ENCODE measurements at places on chromosomes 2 and 18.

DNA sequence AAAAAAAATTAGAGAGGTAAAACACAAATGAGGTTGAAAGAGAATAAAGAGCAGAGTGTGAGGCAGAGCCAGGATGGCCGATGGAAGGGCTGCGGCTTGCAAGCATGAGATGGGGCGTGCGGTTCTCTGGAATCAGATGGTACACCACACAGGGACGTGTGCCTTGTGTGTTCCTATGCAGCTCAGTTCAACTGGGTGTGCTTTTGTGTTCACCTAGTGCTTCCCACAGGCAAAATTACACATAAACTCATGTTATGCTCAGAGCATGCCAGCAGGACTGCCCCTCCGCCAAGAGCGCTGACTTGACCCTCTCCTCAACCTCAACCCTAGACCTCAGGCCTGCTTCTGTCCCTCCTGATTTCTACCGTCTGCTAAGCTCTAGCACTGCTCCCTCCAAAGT is 24.4 kb downstream of the STARD7 start:
- no peak for DNase-seq

GRCh38 chr2:101325425-101325824 is 16.9 kb upstream of the RNF149 start:
- no peak for DNase-seq

GRCh38 chr18:34911661-34912384 is 129.4 kb upstream of the MAPRE2 start:
- no peak for DNase-seq

- no peak for DNase-seq
Measured at GRCh38 chr2:11669454-11670291, at the start of gene NTSR2. TSS of gene NTSR2 (minus strand) at chr2:11670195. CDS start at chr2:11670129, 66 bp downstream.

DNA sequence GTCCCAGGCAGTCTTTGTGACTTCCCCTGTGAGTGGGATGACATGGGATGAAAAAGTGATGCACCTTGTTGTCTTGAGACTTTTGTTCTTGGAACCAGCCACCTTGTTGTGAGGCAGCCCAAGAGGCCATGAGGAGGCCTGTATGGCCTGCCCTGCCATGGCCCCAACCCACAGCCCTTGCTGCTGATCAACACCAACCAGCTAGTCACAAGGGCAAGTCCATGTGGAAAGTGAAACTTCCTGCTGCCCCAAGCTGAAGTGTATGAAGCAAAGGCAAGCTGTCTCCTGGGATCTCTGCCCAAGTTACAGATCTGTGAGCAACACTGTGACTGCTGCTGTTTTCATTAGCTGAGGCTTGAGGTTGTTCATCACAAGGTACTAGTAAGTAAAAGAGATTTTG is 21.6 kb downstream of the TMEM18 start:
- DNase-seq = no peak

DNA sequence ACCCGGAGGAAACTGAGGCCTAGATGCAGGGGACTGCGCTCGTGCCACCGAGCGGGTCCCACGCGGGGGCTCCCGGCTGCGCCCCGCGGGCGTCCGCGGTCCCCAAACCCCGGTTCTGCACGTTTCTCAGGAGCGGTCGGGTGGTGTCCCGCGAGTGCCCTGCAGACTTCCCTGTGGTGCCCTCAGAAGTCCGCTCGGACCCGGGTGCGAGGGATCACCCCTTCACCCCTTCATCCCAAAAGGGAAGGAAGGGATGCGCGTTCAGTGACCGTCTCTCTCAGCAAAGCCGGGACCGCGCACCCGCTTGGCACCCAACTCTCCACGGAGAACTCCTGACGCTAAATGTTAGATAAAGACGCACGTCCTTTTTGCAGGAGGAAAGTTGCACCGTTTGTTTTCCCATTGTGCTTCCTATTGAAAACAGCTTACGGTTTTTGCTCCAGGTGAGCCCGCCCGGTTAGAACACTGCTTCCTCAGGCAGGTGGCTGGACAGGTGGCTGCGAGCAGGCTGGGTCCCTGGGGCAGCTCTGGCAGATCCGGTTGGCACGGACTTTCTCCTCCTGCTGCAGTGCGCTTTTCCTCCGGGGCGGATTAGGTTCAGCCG is 779 bp downstream of the DGKD start:
- DNase-seq = peak; percentile 65

DNA sequence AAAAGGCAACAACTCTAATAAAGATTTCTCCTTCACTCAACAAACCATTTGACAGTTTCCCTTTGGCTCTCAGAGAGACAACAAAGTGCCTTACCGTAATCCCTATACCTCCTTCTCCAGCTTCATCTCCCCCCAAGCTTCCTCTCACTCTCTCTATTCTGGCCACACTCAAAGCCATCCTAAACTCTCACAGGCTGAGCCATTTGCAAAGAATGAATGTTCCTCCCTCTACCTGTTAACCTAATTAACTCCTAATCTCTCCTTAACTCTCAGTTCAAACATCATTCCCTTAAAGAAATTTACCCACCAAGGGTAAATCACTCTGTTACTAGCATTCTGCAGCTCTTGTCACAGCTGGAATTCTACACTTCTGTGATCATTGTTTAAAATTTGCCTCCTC is 38.2 kb downstream of the GFPT1 start:
- DNase-seq = no peak

DNA sequence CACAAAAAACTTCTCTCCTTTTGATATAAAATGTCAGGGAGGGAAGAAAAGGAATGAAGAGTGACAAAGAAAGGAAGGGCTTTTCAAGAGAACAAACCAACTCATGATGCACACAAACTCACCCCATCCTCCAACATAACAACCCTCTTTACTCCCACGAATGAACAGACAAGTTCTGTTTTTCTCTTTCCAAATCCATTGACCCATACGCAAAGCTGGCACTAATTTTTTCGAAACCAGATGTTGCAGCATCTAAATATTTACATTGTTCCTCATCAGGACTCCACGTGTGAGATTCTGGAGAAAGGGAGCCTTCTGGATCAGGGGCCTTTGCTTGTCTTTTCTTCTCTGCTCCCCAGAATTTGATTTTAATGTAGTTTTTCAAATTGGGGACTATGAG is 143.3 kb upstream of the BCL2L11 start:
- no peak for DNase-seq

- no peak for DNase-seq
Measured at GRCh38 chr18:70397259-70397925, 108.5 kb downstream of the SOCS6 start.

DNA sequence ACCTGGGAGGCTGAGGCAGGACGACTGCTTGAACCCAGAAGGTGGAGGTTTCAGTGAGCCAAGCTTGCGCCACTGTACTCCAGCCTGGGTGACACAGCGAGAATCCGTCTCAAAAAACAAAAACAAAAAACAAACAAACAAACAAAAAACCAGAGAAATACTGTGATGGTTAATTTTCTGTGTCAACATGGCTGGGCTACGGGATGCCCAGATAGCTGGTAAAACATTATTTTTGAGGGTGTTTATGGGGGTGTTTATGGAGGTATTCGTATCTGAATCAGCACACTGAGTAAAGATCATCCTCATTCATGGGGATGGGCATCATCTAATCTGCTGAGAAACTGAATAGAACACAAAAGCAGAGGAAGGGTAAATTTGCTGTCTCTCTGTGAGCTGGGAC is 40.8 kb upstream of the COX7A2L start:
- DNase-seq = no peak

- no peak for DNase-seq
Measured at GRCh38 chr2:62136956-62137830, 58.7 kb upstream of the B3GNT2 start.

GRCh38 chr18:12255626-12256026 is 1.5 kb downstream of the CIDEA start:
- DNase-seq = no peak

- no peak for DNase-seq
Measured at GRCh38 chr2:147865560-147865959, 20.7 kb downstream of the ACVR2A start.

- no peak for DNase-seq
Measured at GRCh38 chr2:166360906-166361305, 14.8 kb downstream of the SCN9A start.

- DNase-seq = no peak
Measured at GRCh38 chr2:39433586-39434195, 3.4 kb downstream of the MAP4K3 start.

DNA sequence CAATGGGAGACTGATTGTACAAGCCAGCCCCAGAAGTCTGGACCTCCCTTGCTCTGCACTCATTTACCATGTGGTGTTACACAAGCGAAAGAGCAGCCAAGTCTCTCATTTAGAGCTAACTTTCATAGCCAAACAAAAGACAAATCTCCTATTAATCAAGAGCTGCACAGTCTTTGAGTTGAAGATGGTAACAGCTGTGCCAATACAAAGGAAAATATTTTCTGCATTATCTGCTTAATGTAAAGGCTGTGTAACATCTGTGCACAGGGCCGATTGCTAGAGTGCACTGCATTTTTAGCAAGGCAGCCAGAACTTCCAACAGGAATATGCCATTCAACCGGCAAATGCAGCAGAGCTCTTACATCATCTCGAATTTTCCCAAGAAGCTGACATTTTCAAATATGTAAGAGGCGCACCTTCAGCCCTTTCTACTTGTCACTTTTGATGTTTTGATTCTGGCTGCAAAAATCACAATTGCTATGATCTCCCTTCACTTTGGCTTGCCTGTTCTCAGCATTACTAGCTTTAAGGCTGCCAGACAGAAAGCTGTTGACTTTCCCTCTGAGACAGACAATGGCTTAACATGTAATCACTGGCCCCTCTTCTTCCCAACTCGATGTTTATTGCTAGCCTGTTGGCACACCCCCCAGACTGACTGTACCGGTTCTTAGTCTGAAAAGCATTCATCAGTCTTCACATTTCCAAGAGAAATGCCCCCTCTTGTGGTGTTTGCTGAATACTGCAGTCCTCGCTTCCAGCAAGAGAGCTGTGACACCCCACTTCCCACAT is 96.9 kb upstream of the TANK start:
- peak; percentile 87 for DNase-seq

GRCh38 chr2:227819398-227819697 is 5.7 kb downstream of the CCL20 start:
- DNase-seq = no peak

DNA sequence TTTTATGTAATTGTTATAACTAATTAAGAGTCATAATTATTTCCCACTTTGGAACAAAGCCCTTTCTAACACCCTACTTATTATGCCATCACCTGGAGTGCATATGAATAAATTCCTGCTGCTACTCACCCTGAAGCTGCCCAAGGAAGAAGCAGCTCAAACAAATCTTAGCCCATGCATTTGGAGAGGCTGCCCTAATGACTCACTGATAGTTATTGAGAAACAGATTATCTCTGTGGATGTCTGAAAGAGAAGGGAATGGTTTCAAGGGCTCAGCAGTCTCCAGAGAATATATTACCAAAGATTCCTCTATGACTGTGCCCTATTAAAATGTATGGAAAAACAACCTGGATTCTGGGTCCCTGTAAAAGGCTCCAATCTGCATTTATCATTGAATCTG is 81.0 kb downstream of the GPR39 start:
- DNase-seq = no peak

DNA sequence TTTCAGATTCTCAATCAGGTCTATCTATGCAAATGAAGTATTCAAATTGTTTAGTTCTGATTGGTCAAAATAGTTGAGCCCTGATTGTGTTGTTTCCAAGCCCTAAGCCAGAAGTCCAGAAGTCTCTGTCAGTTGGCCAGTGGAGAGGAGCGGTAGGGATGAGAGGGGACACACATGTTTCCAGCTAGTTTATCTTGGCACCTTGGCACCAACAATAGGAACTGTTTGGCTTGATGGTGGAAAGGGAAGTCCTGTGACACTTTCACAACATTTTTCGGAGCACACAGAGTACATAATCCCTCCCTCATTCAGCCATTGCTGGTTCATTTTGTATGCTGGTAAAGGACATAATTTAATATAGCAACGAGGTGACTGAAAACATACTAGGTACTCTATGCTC is 1661.6 kb downstream of the SUCLG1 start:
- DNase-seq = no peak

DNA sequence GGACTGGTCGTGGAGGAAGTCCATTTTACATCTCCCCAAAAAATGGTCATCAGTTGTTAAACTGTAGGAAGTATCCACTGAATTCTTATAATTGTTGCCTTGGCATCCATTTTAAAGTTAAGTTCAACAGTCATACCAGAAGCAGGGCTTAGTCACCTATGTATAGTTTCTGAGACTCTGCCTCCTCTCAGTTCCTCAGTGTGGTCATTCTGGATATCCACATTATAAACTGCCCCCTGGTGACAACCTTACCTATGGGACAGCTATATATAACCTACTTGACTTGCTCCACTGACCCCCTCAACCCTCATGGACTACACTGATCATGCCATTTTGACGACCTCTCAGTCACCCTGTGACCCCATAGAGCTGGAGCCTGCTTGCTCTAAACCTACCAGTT is 617.0 kb downstream of the LRP1B start:
- no peak for DNase-seq

- no peak for DNase-seq
Measured at GRCh38 chr2:129627437-129627836, 352.0 kb upstream of the RAB6C start.

- peak; percentile 9 for DNase-seq
Measured at GRCh38 chr2:128390256-128390990, 71.8 kb upstream of the HS6ST1 start.

DNA sequence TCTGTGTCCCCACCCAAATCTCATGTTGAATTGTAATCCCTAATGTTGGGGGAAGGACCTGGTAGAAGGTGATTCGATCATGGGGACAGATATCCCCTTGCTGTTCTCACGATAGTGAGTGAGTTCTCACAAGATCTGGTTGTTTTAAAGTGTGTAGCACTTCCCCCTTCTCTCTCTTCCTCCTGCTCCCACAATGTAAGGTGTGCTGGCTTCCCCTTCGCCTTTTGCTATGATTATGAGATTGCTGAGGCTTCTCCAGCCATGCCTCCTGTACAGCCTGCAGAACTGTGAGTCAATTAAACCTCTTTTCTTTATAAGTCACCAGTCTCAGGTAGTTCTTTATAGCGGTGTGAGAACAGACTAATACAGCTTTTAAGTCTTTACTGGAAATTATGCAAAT is 193.3 kb upstream of the RBBP8 start:
- no peak for DNase-seq

GRCh38 chr2:118374974-118375755 is 286.9 kb downstream of the INSIG2 start:
- no peak for DNase-seq

GRCh38 chr2:133377021-133377481 is 191.2 kb downstream of the NCKAP5 start:
- DNase-seq = no peak

- peak; percentile 73 for DNase-seq
Measured at GRCh38 chr2:7670905-7671641, 753.9 kb downstream of the RNF144A start.
